Sciatic nerve (tissue), 2 donors: ENCODE measurements at places on chromosomes 7 and 10.
A peak's percentile ranks its signal among the peaks of the same experiment; 100 is the strongest.

DNA sequence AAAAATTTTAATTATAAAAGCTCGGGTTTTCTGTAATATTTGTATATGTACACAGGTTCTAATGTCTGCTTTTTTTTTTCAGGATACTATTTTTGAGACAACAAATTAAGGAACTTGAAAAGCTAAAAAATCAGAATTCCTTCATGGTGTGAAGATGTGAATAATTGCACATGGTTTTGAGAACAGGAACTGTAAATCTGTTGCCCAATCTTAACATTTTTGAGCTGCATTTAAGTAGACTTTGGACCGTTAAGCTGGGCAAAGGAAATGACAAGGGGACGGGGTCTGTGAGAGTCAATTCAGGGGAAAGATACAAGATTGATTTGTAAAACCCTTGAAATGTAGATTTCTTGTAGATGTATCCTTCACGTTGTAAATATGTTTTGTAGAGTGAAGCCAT is 57.9 kb upstream of the BAMBI start:
- DNase-seq: no peak

- DNase-seq: peak; percentile 53
These were observed 53.8 kb downstream of the INPP5A start for GRCh38 chr10:132591166-132591971.

DNA sequence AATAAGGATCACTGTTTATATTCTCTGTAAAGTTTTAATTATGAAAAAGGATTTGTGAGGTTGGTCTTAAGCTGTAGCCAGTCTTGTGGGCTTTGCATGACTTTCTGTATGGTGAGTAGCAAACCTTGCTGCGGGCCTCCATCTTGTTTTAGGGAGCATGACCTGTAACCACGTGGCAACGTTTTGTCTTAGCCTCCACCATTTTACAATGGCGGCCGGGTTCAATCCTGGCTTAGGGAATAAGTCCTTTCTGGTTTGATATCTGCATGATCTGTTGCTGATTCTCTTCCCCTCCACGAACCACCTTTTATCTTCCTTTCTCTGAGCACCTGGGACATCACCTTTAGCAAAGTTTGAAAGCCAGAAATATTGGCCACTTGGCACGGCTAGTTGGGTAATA is 32.5 kb upstream of the OPTN start:
- no peak for DNase-seq

- DNase-seq: no peak
These were observed 44.1 kb downstream of the HGF start for GRCh38 chr7:81725812-81726127.
